SW 1271 (cell line): ENCODE measurements at places on chromosomes 2 and 18.

DNA sequence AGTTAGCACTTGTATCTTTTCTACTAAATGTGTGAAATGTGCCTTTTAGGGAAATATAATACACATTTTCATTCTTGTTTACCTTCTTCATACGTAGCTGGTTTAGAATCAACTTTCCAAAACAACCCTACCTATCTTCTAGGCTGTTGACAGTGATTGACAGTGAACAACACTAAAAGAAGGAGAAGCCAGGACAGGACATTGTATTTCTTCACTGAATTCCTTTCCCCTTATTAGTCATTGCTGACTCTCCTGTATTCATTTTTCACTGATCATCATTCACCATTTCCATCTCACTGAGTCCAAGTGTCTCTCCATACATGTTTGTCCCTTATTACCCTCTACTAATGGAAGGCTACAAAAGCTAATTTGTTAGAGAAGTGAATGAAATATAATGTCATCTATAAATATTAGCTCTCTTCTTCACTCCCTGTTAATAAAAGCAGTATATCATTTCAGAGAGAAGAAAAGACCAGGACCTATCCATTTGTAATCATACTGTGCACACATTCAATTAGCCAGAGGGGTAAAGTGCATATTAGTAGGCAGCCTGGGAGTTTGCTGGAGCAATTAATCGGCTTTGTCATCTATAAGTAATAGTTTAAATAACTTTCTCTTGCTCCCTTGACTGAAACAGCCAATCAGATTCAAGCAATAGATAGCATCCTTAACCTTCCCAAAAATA is 192.5 kb upstream of the FOSL2 start:
- no peak for DNase-seq

GRCh38 chr2:35168351-35168750 is 1187.2 kb upstream of the CRIM1 start:
- no peak for DNase-seq

DNA sequence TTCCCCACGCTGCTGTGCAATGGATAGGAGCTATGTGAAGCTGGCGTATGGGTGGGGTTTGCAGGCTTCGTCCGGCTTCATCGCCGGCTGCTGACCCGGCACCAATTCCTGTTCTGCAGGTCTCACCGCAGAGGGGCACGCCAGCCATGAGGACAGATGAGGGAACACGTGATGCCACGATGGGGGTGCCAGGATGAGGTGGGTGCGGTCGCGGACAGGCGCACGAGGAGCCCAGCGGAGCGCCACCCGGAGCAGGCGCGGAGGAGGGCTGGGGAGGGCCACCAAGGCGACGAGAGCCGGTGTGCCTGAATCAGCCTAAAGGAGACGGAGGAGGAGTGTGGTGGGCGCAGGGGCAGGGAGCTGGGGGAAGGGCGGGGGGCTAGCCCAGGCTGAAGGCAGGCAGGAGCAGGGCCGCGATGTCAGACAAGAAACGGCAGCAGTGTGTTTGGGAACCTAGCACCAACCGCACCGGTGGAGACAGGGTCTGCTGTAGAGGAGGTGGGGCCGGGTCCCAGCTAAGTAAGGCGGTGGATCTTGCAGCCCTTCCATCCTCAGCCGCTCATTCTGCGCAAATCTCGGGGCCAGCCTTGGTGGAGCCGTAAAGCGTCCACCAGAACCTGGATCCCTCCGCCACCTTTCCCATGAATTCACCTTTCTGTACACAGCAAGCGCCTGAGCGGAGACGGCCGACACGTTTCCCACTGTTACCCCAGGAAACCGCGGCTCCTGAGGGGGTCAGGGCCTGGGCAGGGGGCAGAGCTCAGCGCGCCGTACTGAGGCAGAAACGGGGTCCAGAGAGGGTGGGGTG is 17.0 kb upstream of the CD8A start:
- DNase-seq: peak; percentile 18

GRCh38 chr2:211367711-211368110 is 811.3 kb downstream of the CPS1 start:
- DNase-seq: no peak

DNA sequence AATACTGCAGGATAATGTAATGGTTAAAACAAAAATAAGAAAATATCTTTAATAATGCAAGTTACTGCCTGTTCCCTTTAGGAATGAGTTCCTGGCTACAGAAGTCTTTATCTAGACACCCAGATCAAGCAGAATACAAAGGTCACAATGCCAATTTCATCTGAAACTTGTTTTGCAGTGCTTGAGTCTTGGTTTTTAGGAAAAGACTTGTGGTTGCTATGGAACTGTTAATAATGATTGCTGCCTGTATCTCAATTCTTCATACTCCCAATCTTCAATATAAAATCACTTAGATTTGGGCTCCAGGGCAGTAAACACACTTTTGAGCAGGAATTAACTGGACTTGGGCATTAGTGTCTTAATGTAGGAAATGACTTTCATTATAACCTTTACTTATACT is 14.2 kb downstream of the CAVIN2 start:
- no peak for DNase-seq

DNA sequence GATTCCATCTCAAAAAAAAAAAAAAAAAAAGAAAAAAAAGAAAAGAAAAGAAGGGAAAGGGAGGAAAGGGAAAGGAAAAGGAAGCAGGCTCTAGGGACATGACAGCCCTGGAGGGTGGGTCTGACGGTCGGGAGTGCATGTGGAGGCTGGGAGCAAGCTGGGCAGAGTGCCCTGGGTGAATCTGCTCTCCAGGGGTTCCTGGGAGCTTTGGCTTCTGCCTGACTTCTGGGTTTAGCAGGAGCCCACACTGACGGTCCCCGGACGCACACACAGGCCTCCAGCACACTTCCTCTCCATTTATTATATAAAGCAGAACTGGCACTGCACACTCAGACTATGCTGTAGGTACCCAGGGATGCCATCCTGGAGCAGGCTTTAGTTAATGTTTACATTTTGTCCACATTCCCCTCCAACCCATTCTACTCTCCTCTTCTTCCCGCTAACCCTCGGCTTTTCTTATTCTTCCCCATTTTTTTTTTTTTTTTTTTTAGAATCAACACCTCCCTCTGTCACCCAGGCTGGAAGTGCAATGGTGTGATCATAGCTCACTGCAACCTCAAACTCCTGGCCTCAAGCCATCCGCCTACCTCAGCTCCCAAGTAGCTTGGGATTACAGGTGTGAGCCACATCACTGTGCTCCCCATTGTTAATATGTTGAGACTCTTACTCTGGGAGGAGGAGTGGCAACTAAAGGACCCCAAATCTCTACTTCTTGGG is 151.1 kb upstream of the SLC1A4 start:
- DNase-seq: no peak

DNA sequence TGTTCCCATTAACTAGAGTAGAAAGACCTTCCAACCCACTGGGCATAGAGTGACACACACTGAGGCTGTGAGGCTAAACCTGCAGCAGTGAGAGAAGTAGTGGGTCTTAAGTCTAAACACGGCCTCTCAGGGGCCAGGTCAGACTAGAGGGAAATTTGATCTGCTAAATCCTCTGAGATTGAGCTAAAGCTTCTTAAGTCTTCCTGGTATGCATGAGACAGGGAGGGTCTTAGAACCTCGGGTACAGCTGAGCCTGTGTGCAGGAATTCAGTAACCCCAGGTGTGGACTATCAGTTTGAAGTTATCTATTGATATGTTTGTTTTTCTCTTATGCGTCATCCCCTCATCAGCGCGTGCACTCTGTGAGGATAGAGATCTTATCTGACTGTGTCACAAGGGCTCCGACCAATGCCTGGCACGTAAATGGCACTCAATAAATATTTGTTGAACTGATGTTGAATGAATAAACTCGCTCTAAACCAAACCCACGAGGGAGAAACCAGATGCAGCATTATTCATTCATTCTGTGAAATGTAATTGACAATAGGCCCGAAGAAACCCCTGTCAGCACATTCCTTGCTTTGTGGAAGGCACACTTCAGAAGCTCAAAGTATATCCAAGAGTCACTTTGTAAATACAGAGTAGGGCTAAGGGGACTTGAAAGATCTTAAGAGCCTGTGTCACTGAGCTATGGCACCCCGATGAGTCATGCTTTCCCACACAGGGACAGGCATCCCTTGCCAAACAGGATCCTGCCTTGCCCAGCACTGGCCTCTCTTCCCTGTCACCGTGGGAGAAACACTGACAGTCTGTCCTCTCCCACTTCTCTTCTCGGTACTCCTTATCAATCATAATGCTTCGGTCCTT is 21.7 kb upstream of the RAB10 start:
- peak; percentile 66 for DNase-seq

DNA sequence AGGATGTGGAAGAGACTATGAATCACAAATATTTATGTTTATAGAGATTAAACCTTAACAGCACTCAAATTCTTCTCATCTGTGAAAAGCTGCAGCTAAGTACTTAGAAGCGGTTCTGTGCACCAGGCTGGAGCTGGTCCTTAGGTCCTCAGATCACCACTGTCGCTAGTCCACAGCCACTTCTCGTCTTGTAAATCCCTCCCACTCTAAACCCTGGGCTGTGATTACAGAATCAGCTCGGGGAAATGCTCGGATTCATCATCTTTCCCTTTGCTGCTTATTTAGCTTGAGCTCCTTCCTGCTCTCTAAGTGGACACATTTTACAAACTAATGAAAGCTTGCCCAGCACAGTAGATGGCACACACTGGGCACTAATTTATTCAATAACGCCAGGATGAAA is 61.7 kb downstream of the RNF152 start:
- no peak for DNase-seq

DNA sequence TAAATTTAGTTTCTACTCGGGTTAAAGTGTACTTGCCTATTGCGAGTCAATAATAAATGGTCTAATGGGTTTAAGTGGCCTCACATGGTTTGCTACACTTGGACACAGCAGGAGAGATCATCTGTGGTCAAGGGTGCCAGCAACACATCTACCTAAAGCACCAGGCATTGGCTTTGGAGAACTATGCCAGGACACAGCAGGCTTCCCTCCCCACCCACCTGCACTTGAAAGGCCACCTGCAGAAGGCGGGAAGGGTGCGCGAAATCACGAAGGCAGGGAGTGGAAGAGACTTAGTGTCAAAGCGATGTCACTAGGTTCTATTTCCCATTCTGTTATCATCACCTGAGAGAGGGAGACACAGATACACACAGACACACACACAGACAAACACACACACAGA is 44.5 kb downstream of the MYT1L start:
- DNase-seq: no peak

DNA sequence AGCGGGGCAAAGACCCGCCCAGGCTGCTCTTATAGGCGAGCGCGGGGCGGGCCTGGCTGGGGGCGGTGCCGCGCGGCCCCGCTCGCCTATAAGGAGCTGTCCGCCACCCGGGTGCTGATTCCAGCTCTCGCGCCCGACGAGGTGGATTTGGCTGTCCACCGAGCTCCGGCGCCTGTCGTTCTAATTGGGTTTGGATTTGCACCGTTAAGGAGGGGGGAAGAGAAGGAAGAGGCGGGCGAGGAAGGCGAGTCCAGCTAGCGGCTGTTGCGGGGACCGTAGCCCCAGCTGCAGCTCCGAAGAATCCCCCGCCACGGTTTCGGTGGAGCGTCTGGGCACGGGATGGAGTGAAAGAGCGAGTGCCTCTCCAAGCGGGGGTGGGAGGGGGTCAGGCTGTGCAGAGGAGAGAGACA is at the start of gene CNTNAP5:
Gene CNTNAP5 (plus strand): TSS at position 117 of the 410 bp plus-strand sequence. CDS start 364 bp downstream, outside the sequence.
- no peak for DNase-seq

- no peak for DNase-seq
Observed at GRCh38 chr2:65671670-65672242, 239.4 kb upstream of the SPRED2 start.

DNA sequence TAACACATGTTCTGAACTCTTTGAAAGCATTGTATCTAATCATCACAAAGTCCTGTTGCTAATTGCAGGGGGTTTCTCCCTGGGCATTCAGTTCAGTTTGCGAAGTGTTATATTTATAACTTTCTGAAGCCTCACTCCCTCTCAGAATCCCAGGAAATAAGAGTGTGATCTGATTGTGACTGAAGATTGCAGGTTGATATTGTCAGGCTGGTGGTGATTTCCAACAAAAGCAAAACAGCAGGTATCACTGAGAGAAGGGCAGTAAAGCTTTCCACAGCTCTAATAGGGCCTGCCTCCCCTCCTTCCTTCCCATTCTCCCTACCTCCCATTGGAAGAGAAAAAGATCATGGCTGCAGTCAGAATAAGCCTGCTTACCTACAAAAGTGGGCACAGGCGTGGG is 466.7 kb upstream of the FSHR start:
- DNase-seq: no peak

DNA sequence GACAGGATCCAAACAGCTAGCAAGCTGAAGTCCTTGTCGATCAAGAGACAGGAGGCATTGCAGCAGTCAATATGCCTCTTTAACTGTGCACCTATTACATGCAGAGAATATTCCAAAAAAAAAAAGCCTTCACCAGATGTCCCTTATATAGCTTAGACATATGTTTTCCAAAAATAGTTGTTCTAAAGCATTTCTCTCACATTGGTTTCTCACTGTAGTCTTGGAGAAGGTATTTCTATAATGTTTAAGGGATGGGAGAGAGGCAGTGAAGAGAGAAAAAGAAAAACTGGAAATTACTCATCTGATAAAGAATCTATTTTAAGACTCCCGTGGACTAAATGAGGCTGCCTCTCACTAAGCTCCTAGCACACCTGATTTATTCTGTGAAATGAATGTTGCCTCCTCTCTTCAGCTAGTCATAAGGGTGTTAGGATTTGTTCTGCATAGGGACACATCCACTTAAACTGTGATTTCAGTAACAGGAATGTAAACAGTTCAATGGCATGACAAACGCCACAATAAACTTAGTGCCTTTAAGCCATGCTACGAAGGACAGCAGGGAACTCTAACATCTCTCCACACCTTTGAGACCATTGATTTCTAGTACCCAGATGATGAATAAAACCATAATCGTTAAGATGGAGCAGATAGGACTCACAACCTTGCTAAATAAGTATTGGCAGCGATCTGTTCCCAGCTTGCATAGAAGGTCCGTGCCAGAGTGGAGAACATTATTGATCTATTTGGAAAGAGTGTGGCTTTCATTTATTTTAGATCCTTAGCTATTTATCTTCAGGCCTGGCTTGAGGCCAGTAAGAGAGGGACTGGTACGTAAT is 98.6 kb upstream of the NCK2 start:
- DNase-seq: no peak

DNA sequence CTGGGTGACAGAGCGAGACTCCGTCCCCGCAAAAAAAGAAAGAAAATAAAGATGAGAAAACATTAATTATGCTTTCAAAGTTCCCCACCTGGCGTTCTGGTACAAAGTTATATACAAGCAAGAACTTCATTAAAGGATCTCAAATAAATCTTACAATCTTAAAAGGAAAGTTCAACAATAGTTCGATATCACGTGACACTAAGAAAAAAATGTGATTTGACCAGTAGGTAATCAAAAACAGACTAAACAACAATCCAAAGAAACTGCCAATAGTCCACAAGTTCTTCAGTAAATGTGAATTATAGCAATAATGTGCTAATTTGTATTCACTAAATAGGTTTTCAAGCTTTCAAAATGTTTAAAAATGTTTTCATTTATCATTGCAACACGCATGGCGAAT is 130.4 kb downstream of the NRXN1 start:
- no peak for DNase-seq

- DNase-seq: no peak
Observed at GRCh38 chr2:98032086-98032485, 36.3 kb upstream of the TMEM131 start.

GRCh38 chr18:73879766-73880165 is 267.9 kb downstream of the FBXO15 start:
- no peak for DNase-seq

- DNase-seq: peak; percentile 15
Observed at GRCh38 chr2:130332271-130333073, 10.2 kb upstream of the IMP4 start.
